ENCODE measurements at places on chromosomes 13 and 19.

GRCh38 chr13:24203273-24203672 is 42.8 kb downstream of the SPATA13 start:
- no peak for DNase-seq

DNA sequence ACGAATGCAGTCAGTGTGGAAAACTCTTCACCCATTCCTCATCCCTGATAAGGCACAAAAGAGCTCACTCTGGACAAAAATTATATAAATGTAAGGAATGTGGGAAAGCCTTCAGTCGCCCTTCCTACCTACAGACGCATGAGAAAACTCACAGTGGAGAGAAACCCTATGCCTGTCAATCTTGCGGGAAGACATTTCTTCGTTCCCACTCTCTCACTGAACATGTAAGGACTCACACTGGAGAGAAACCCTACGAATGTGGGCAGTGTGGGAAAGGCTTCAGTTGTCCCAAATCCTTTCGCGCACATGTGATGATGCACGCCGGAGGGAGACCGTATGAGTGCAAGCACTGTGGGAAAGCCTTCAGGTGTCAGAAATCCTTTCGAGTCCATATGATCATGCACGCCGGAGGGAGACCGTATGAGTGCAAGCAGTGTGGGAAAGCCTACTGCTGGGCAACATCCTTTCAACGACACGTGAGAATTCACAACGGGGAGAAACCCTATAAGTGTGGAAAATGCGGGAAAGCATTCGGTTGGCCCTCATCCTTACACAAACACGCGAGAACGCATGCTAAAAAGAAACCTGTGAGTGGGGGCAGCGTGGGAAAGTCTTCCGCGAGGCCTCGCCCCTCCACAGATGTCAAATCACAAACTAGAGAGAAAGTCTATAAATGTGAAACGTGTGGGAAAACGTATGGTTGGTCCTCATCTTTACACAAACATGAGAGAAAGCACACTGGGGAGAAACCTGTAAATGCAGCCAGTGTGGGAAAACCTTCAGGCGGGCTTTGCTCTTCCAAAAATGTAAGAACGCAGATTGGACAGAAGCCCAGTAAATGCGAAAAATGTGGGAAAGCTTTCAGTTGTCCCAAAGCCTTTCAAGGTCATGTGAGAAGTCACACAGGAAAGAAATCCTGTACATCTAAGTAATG is 10.5 kb downstream of the ZNF556 start:
- no peak for DNase-seq

DNA sequence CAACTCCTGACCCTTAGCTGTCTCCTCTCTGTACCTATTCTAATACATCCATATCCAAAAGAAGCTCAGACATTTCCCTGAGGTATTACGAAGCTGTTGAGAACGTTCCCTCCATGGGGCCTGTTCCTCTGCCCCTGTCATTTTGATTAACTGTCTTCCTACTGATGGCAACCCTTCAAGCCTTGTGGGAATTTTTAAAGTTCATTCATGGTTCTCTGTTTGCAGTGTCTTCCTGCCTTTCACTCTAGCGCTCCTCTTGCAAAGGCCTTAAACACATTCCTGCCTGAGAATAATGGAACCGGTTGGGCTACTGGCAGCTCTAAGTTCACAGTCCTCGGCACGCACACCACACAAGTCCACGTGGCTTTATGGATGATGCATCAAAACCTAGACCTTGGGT is 66.1 kb downstream of the LHFPL6 start:
- DNase-seq, result no peak

DNA sequence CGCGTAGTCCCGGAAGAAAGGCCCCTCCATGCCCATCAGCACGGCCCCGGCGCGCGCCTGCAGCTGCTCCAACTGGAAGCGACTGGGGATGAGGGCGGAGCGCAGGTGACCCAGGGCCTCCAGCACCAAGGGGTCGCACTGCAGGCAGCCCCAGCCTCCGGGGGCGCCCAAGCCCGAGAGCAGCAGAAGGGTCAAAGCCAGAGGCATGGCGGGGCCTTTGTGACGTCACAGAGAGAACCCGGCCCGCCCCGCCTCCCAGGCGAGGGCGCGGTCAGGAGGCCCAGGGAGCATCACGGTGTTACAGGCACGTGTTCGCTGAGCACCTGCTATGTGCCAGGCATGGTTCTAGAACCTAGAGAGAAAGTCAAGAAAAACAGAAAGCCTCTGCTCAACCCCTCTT is at the start of gene IZUMO2:
Gene IZUMO2 (minus strand): TSS at position 294 of the 400 bp plus-strand sequence. CDS start 87 bp downstream, at position 207.
- DNase-seq, result no peak

DNA sequence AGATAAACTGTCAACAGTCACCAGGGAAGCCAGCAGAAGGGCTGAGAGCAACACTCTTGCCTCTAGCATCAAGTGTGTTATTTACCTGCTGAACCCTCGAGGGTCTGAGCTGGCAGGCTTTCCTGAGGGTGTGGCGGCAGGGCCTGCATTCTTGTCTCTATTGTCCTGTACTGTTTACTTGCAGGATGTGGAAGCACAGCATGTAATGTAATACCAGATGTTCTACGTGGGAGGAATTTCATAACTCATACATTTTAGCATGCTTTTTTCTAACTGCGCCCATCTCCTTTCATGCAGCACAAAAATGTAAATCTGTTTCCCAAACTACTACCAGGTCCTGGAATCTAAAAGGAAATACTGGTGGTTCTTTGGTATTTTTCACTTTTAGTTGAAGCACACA is 153.1 kb downstream of the RGCC start:
- DNase-seq, result no peak

- DNase-seq, result no peak
Observed at GRCh38 chr13:75371203-75371602, 110.8 kb downstream of the TBC1D4 start.

GRCh38 chr13:20672772-20673171 is 30.7 kb upstream of the IL17D start:
- DNase-seq, result no peak

DNA sequence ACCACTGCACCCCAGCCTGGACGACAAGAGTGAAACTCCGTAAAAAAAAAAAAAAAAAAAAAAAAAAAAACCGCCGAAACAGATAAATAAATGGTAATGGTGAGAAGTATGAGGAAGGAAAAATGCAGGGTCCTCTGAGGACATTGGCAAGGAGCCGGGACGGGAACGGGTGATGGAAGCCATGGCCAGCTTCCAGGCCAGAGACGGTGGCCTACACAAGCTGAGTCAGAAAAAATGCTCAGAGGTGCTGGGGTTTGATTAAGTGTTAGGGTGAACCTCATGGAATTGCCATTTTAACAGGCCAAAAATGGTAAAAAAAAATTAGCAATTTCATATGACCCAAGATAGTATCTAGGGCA is 866 bp upstream of the ZSWIM4 start:
- no peak for DNase-seq

Measured in anterior cingulate cortex (tissue), 58 donors.